ENCODE measurements at places on chromosomes 7 and 10.

DNA sequence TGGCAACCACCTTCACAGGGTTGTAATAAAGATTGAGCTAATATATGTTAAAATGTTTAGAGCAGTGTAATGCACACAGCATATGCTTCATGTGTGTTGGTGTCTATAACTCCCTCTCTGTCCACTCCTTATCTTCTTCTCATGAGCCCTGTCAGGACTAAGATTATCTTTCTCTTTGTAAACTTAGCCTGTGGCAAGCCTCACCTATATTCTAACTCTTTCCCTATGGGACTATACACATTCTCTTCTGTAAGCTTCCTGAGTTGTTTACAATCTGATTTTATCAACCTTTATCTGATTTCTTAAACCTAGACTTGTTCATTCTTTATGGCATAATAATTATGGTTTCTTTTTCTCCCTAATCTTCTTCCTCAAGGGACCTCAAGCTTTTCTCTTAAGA is 2.4 kb upstream of the PIP start:
- DNase-seq = no peak

DNA sequence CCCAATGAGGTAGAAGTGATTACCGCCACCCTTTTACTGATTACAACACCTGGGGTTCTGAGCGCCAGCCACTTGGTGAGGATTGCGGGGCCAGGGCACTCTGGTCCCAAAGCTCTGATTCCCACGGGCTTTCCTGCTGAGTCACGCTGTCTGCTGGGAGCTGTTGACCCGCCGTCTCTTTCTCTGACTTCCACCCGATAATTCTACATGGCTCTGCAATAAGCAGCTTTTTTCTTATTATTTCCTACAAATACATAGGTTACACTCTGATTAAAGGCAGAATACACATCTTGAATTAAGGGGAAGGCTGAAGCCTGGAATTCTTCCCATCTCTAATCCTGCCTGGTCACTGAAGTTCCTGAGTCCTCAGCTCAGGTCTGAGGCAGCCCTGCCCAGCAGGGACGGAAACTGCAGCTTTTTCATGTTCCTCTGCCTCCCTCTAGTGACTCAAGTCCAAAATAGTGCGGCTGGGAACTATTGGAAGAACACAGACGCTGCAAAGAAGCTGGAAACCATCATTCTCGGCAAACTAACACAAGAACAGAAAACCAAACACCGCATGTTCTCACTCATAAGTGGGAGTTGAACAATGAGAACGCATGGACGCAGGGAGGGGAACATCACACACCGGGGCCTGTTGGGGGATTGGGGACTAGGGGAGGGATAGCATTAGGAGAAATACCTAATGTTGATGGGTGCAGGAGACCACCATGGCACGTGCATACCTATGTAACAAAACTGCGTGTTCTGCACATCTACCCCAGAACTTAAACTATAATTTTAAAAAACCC is 178.3 kb downstream of the PRKCQ start:
- no peak for DNase-seq

DNA sequence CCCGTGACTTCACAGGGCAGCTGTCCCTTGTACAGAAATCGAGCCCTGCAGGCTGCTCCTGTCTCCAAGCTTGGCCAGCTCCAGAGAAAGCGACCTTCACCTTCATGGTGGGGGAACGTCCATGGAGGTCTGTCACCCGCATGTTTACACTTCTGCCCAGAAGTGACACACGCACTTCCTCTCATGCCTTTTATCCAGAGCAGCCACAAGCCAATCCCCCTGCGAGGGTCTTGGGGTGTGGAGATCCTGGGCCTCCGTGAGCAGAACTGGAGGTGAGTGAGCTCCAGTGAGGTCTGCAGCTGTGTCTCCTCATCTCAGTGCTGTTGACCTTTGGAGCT is 139.0 kb upstream of the TNS3 start:
- no peak for DNase-seq

DNA sequence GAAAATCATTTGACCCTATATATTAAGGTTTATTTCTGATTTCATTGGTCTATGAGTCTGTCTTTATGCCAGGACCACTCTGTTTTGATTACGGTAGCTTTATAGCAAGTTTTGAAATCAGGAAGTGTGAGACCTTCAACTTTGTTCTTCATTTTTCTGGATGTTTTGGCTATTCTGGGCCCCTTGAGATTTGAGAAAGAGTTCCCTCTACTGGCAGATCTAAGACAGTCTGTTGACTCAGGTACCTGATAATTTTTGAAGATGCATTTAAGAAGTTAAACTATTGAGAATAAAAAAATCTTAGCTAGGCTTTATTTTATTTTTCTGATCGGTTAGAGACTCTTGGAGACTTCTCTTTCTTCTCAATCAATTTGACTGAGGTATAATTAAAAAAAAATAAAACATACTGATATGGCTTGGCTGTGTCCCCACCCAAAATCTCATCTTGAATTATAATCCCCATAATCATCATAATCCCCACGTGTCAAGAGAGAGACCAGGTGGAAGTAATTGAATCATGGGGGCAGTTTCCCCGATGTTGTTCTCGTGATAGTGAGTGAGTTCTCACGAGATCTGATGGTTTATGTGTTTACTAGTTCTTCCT is 209.2 kb downstream of the SNX10 start:
- no peak for DNase-seq

DNA sequence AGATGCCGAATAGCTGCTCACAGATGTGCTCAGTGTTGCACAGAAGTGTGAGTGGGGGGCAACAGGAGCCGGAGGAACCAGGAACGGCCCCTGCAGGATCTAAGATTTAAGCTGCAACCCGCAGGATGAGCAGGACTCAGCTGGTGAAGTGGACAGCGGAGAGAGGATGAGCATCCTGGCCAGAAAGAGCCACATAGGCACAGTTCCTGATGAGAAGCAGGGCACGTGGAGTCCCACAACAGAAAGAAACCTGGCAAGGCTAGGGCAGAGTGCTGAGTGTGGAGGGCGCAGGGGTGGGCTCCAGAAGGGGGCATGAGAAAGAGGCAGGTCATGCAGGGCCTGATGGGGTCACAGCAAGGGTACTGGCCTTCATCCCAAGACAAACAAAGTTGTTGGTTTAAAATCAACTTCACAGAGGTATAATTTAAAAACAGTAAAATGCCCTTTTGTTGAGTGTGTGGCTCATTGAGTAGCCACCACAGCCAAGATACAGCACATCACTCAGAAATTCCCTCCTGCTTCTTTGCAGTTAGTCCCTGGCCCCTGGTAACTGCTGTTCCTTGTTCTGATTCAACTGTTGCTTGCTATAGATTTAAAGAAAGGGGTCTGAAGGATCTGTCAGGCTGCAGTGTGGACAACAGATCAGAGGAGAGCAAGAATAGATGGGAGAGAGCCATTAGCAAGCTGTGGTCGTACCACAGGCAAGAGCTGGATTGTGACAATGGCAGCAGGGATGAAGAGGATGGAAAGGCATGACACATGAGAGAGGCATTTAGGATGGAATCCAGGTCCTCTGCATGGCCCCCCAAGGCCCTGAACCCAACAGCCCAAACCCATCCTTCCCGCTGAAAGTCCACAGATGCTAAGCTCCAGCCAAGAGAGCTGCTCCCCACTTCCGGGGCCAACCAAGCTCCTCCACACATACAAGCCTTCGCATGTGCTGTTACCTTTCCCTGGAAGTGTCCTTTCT is 53.1 kb upstream of the OSBPL3 start:
- no peak for DNase-seq

DNA sequence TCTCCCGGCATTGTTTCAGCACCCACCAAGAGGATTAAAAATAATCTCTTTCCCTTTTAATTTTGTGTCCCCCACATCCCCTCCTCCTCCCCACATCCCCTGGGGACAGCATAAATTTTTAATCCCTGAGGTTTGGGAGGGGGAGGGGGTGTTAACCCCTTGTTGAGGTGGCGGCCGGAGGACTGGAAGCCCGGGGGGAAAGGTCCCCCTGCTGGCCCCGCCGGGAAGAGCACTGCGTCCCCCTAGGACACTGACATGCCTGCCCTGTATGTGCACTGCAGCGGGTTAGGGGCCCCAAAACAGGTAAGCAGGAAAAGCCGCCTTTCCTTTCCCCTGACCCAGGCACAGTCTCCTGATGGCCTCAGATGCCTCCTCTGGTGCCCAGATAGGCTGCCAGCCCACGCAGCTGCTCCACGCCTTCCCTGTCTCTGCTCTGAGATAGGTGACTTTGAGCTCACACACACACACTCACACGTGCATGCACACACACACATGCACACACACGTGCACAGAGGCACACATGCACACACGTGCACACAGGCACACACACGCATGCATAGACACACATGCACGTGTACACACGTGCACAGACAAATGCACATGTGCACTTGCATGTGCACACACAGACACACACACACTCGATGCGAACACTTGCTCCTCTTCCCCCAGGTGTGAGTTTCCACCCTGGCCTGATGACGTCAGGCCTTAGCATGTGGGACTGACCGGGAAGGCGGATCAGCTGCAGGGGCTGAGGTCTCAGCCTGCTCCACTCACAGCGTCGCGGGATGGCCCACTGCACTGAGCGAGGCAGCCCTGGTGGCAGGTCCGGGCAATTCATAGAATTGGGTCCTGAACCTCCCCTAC is 12.3 kb downstream of the CNPY1 start:
- DNase-seq = no peak

- no peak for DNase-seq
These were observed 88.0 kb downstream of the CREM start for GRCh38 chr10:35214607-35215020.

GRCh38 chr7:148014541-148014940 is 576.0 kb upstream of the C7orf33 start:
- DNase-seq = no peak

DNA sequence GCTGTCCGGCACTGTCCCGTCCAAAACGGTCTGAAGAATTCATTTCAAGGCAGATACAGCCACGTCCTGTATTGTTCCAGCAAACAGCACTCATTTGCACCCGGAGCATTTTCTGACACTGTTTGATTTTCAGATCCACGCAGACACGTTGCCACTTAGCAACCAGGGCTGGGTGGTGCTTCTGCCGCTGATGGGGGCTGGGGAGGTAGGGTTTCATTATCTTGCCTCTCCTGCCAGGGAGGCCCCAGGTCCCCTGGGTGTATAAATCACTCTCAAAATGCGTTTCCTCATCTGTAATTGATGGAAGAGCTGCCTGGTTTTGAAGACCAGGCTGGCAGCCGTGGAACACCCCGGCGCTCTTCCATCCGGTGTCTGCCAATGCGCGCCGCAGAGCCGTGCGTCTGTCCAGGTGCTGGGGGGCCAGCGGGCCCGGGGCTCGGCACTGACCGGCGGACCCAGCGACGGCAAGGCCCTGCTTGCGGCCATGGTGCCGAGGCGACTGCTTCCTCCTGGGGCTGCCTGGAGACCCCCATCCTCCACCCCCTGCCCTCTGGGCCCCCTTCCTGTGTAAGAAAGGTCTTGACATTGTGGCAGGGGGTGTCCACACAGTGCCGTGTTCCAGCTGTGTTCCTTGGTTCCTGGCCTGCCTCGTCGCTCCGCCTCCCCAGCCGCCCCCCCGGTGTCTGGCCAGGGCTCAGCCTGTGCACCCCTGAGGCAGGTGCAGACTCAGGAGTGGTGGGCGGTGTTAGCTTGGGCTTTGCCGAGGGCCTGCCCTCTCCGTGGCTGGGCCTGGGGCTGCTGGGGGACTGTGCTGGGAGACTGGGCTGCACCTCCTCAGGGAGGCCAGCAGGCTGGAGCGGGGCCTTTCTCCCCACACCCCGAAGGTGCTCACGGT is 16.6 kb downstream of the ADGRA1 start:
- no peak for DNase-seq

- no peak for DNase-seq
These were observed 52.3 kb upstream of the ENO4 start for GRCh38 chr10:116796910-116797513.

GRCh38 chr10:15208221-15208620 is 39.7 kb upstream of the NMT2 start:
- DNase-seq = no peak

DNA sequence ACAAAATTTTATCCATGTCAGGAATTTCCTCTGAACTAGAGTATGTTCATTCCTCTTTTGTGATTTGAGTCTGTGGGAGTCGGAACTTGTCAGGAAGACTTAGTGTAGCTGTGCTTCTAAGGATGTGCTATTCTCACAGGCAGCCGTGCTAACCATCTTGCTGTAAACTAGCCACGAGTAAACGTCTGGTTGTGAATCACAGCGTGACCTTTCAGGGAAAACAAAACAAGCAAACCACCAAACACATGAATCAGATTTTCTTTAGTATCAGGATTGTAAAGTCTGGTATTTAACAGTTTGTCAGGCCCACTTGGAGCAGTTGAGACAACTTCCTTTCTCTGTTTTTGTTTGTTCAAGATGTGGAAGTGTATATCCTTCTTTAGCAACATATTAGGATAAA is 32.0 kb downstream of the AUTS2 start:
- DNase-seq = no peak

GRCh38 chr7:102140952-102141370 is 145.7 kb upstream of the SH2B2 start:
- DNase-seq = no peak

- DNase-seq = no peak
These were observed 8.6 kb upstream of the RFC2 start for GRCh38 chr7:74262639-74263398.

DNA sequence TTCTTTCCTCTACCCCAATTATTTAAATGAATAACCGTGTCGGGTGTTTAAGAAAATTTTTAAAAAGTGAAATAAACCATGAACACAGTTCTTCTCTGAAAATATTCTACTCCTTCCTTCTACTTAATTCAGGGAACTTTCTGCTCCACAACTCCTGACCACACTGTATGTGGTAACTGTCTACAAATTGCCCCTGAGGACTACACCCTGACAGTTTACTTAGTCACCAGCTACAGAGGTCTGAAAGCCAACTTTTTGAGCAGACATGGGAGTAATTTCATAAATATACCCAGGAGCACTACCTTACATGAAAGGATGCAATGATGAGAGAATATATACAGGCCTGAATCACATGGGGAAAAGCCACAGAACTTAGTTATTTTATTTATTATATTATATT is 523.2 kb upstream of the SORCS1 start:
- DNase-seq = no peak

GRCh38 chr7:15821484-15822427 is 135.3 kb upstream of the MEOX2 start:
- DNase-seq = no peak

- no peak for DNase-seq
These were observed 9.2 kb upstream of the GRB10 start for GRCh38 chr7:50791938-50792341.

- no peak for DNase-seq
These were observed 57.8 kb downstream of the AUTS2 start for GRCh38 chr7:69656077-69656476.
